A172 (cell line): ENCODE measurements at places on chromosomes 13 and 19. TPM values are rescaled to one million over a fixed set of nuclear protein-coding genes. Genes with fewer than 3 reads are reported as not detected.

GRCh38 chr19:13622766-13623715 lies 116.8 kb upstream of the CACNA1A start:
- DNase-seq = peak; percentile 4

DNA sequence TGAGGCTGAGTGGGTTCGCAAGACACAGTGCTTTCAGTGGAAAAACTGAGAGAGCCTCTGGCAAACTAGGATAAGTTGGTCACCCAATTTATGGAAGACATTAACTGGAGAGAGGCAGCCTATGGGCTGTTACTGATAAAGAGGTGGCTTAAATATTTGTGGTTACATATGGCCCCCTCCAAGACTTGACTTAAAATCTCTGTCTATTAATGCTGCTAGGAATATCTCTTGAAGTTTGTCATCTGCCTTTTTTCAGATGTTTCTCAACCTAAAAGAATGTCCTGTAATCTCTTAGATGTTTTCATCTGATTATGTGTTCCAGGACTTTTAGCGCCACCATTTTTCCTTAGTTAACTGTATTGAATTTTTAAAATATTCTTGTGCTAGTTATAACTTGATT lies 54.6 kb downstream of the NAA16 start:
- no peak for DNase-seq

- peak; percentile 78 for DNase-seq
These were observed 189.0 kb downstream of the LACC1 start for GRCh38 chr13:44068737-44069136.

- DNase-seq = peak; percentile 51
These were observed 772.0 kb downstream of the DIAPH3 start for GRCh38 chr13:59391696-59392095.

GRCh38 chr13:49789968-49790367 lies 2.5 kb downstream of the KPNA3 start:
- DNase-seq = no peak

DNA sequence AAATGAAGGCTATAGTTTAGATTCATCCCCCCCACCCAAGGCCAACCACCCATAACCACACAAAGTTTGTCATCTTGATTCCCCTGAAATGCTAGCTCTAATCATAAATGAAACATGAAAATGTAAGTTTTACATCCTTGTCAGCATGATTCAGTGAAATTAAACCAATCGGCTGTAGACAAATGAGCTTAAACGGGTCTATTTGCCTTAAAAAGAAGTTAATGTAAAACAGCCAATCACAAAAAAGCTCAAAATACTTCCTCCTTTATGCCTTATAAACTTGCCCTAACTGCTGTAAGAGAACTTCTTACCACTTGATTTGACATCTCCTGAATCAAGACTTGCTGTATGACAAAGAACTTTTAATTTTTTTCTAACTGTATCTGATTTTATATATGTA lies 34.5 kb upstream of the MRI1 start:
- DNase-seq = peak; percentile 24

DNA sequence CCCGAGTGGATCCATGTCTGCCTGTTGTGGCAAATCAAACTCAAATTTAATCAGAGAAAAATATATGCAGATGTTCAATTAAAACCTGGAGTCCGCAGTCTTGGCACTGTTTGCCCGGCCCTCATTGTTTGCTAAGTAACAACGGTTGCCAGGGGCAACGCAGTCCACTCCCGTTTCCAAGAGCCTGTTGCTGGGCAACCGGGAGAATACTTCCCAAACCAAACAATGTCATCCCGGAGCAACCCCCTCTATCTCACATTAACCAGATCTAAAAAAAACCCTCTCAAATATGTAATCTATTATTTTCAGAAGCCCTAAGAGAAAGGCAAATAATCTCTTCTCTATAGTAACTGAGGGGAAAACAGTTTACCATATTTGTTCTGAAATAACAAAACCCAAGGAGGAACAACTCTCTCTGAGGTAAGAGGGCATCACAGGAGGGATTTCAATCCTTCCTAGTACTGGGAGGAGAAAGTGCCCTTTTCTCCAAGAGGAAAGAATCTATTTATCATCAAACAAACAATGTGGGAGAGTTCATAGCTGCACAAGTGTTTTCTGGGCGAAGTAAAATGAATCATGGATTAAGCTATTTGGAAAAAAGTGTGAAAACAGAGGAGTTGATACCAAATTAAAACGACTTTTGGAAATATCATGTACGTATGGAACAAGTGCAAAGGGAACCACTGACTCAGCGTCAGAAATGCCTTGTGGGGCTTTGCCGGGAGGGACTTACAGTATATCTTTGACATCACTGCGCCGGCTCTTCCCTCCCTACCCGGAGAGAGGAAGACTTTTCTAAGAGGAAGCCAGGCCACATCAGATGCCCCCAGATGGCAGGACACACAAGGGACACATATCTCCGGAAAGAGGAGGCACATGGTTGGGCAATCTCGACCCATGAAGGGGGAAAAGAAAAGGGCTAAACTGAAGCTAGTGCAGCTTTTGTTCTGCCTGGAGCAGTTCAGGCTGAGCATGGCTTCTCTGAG lies 43.3 kb downstream of the RFX2 start:
- DNase-seq = peak; percentile 75

DNA sequence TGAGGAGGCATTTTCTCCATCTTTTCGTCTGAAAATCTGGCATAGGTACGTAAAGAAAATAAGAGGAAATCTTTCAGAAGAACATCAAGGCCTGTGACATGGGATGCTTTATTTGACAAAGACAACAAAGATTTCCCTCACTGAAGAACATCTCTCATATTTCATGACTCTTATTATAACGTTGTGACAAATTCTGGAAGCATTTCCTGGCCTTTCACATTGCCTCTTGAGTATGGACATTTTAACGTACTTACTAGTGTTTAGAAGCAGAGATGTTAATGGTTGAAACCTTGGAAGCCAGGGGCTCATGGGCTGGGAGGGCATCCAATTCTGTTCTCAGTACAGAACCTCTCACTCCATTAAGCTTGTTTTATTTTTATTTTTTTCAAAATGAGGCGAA lies 210.8 kb downstream of the DCT start:
- DNase-seq = no peak

DNA sequence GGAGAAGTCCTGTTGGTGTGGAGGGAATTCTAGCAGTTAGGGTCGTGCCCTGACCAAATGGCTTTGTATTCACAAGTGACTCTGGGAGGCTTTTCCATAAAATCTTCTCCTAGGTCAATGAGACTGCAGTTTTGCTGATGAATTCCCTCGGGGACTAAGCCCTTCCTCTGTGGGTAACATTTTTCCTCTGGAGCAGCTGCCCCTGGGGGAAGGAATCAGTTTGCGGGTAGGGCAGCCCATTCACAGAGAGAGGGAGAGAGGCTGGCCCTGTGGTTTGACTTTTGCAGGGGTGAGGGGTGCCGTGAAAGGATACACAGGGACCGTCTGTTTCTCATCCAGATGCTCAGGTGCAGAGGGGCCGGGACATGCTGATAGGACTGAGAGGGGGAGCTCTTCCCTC lies 67.3 kb downstream of the ERICH6B start:
- DNase-seq = no peak

DNA sequence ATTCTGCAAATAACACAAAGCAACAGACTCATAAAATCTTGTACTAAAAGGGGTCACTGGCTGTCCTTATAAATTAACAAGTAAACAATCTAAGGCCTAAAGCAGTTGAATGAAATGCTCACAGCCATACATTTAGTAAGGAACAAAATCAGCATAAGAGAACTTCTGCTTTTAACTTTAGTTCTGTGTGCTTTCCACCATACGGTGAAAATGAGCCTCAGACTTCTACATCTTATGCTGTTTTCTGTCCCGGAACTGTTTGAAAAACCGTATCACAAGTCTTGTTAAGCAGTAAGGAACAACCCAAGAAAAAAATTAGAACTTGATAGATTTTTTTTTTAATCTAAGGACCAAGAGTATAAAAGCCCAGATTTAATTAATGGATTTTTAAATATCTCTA lies 549.1 kb upstream of the MIR17HG start:
- no peak for DNase-seq

DNA sequence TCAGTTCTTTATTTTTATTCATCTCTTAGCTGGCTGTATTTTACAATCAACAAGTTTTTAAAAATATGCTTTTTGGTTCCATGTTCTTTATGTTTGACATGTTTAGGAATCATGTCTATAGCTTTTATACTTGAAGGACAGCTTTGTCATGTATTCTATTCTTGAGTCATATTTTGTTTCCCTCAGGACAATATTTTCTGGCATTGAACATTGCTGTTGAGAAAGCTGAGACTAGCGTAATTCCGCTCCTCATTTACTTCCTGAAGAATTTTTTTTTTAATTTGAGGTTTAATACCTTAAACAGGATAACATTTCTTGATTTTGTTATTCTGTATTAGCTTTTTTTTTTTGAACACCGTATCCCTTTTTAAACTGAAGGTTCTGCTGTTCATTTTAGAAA lies 53.2 kb downstream of the RB1 start:
- DNase-seq = no peak

DNA sequence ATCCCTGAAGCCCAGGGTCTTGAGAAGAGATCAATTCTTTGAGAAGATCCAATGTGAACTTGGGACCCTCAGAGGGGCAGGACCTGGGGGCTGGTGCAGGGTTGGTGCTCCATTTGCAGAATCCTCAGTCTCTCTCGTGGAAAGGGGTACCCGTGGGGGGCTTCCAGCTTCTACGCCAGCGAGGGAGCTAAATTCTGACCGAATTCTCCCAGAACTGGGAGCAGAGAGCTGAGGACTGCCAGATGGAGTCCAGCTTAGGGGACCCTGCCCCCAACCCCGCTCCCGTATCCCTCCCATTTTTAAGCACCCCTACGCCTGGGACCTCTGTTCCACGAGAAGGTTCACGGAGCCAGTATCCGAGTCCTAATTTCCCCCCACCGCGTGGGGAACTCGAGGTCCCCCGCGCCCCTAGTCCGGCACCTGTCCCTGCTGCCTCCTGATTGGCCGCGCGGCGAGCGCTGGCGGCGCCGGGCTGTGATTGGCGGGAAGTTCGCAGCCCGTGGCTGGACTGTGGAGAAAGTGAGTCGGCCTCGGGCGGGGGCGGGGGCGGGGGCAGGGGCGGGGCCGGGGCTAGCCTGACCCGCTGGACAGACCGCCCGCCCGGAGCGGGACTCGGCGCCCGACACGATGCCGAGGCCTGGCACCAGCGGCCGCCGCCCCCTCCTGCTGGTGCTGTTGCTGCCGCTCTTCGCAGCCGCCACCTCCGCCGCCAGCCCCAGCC lies 4.4 kb upstream of the LTBP4 start:
- DNase-seq = no peak

GRCh38 chr13:89925107-89925506 lies 1422.4 kb upstream of the MIR17HG start:
- DNase-seq = peak; percentile 11

DNA sequence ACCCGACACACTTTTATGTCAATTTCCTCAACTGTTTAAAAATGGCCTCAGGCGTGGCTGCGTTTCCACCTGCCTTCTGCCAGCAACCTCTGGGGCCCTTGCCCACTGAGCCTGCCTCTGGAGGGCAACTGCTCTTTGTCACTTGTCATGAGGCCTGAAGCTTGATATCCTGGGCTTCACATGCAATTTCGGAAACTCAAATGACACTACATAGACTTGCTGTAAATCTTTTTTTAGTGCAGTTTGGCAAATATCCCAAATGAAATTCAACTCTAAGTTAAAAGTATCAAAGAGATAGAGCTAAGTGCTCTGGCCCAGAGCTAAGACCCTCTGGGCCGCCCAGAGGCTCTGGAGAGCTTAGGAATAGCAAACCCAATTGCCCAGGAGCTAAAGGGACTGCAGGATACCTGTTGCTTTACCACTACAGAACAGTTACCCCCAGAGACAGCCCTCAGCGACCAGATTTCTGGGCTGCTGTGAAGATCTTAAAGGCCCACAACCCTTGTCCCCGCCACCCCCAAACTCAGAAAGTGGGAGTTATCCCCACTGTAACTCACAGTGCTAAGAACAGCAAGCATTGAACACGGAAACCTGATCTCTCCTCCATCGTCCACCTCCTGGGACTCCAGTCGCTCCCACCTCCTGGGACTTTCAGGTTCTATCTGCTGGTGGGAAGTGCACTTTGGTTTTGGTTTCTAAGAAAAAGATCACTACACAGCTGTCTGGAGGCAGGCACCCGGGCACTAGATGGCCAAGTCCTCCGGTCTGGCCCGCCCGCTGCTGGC lies 19.4 kb downstream of the GJA3 start:
- DNase-seq = no peak

GRCh38 chr13:112058519-112058873 lies 8.5 kb upstream of the SOX1 start:
- no peak for DNase-seq

- DNase-seq = no peak
These were observed 42.6 kb upstream of the ZDHHC20 start for GRCh38 chr13:21501686-21502085.

GRCh38 chr13:23443110-23443509 lies 9.6 kb upstream of the SACS start:
- DNase-seq = no peak

GRCh38 chr19:38266981-38267597 lies 2.7 kb downstream of the SPINT2 start:
- peak; percentile 81 for DNase-seq

DNA sequence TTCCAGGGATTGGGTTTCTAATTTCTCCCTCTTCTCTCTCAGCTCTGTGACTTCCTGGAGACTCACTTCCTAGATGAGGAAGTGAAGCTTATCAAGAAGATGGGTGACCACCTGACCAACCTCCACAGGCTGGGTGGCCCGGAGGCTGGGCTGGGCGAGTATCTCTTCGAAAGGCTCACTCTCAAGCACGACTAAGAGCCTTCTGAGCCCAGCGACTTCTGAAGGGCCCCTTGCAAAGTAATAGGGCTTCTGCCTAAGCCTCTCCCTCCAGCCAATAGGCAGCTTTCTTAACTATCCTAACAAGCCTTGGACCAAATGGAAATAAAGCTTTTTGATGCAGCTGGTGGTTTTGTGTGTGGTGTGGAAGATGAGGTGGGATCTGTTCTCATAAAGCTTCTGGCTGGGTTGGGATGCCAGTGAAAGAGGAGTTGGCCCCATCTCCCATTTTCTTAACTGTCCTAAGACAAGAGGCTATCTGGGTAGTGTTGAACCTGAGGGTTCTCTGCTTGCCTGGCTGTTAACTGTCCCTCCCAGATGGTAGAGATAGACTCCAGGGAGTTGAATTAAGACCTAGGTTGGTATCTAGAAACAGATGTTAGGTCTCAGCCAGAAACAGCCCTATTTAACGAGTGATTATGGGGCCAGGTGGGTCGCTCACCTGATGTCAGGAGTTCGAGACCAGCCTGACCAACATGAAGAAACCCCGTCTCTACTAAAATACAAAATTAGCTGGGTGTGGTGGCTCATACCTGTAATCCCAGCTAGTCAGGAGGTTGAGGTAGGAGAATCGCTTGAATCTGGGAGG lies 1.6 kb downstream of the FTL start:
- no peak for DNase-seq

- no peak for DNase-seq
These were observed 19.3 kb downstream of the PRR22 start for GRCh38 chr19:5765220-5765619.

The CEACAM1 gene
- 0.67 and 2.2 TPM in 2 replicates for total RNA-seq

The ZNF808 gene
- total RNA-seq = 2.2 and 2.5 TPM in 2 replicates

The SPTBN4 gene
- total RNA-seq = 2.2 and 2.3 TPM in 2 replicates

The GARIN5A gene
- total RNA-seq = 1.6 TPM in 1 of 2 replicates, not detected in the other

The ERICH6B gene
- not detected in 2 replicates for total RNA-seq

The ZNF221 gene
- total RNA-seq = 3.9 and 5.8 TPM in 2 replicates

The KRTDAP gene
- not detected in 2 replicates for total RNA-seq

The YJEFN3 gene
- total RNA-seq = 0.62 and 1.1 TPM in 2 replicates

The LMTK3 gene
- total RNA-seq = not detected in 2 replicates

The C19orf67 gene
- not detected in 2 replicates for total RNA-seq

The PCDH17 gene
- 0.07 and 0.17 TPM in 2 replicates for total RNA-seq

The PRTN3 gene
- total RNA-seq = 0.14 and 0.16 TPM in 2 replicates

The ZNF606 gene
- 0.07 TPM in 1 of 2 replicates, not detected in the other for total RNA-seq

The CASP14 gene
- not detected in 2 replicates for total RNA-seq

The ZNF415 gene
- 0.22 TPM in 1 of 2 replicates, not detected in the other for total RNA-seq

The LIM2 gene
- not detected in 2 replicates for total RNA-seq

The PROZ gene
- total RNA-seq = not detected in 2 replicates
